ENCODE measurements at places on chromosomes 1 and 21.

DNA sequence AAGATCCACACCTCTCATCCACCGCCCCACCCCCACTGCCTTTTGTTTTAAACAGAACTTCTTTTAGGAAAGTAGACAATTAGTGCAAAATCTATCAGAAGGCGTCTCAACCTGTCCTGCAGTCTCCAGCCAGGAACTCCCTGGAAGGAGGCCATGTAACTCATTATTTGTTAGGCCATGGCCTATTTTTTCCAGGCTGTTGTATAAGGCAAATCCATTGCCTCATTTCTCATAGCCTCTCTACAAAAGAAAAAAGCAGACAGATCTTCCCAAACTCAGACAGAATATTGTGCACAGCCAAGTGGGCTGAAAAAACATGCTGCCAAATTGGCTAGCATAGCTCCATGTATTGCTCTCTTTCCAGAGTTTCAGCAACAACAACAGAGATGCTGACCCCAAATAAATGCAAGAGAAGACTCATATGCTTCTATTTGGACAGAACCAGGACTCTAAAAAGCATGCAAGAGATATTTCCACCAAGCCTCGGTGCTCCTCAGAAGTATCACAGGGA is 770.7 kb upstream of the CXADR start:
- no peak for DNase-seq

- peak; percentile 53 for DNase-seq
Measured at GRCh38 chr1:165369255-165369848, 12.8 kb upstream of the LMX1A start.

GRCh38 chr1:29282924-29283803 is 46.8 kb downstream of the PTPRU start:
- DNase-seq: no peak

DNA sequence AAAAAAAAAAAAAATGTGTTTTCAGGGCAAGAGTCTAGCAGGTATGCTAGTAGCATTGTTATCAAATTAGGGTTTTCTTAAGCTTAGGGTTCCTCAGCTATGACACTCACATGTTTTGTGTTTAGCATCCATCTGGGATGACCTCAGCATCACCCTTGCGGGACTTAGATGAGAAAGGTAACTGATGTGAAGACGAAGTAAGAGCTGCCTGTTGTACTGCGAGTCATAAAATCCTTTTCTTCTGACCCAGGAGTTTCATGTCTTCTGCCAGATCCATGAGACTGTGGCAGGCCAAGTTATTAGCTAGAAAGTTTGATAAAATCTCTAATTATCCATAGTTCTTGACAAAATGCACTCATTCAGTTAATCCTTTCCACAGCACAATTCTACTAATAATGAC is 1251.1 kb downstream of the AMY1C start:
- DNase-seq: no peak

DNA sequence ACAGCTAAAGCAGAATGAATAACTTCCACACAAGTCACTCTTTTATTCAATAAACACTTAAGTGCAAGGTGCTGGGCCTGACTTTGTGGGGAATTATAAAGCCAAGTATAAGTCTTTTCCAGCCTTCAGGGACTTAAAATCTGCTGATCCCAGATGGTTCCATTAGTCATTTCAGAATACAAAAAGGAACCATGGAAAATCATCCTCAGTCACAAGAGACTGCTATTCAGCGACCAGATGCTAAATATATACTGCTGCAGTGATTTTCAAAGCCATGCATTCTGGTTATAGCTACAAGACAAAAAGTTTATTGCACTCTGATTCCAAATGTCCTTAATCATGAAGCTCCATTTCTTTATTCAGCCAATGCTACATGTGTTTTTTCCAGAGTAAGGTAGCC is 25.7 kb downstream of the GLMN start:
- DNase-seq: no peak

DNA sequence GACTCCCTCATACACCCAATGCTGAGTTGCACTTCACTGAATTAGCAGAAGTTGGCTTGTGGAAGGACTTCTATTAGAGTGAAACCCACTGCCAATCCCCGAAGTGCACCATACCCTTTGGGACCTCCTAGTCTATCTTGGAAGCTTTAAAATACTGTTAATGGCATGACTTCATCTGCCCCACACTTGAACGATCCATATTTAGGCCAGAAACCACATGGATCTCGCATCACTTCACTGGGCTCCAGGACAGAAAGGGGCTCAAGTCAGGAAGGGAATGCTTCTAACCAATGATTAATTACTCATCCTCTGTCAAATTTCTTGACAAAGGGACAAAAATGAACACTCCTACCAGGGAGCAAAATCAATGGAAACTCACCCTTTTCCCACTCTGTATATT is 69.1 kb downstream of the BCAR3 start:
- no peak for DNase-seq

GRCh38 chr1:30028939-30029338 is 694.4 kb downstream of the MATN1 start:
- no peak for DNase-seq

- no peak for DNase-seq
Measured at GRCh38 chr1:221468546-221468945, 273.3 kb downstream of the DUSP10 start.

DNA sequence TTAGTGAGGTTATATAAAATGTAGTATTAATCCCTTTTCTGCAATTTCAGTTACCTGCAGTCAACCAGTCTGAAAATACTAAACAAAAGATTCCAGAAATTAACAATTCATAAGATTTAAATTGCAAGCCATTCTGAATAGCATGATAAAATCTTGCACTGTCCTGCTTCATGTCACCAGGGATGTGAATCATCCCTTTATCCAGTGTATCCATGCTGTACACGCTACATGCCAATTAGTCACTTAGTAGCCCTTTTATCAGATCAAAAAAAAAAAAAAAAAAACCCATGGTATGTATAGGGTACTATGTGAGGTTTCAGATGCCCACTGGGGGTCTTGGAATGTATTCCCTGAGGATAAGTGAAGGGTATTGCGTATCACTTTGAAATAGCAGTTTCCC is 191.3 kb upstream of the HP1BP3 start:
- no peak for DNase-seq

DNA sequence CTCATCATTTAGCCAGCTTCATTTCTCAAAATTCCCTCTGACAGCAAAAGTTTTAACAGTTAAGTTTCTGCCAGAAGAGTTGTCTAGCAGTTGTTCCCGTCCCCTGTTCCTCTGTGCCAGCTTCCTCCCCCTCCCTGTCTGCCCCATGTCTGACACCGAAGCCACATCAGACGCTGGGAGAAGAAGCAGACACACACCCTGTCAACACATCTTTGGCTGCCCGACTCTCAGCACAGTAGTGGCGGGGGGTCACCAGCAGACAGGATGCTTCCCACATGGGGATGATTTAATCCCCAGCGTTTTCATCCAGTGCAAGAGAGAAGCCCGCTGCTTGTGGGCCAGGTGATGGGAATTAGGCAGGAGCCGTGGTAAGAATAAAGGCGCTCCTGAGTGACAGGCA is 379.4 kb upstream of the RUNX1 start:
- no peak for DNase-seq

- no peak for DNase-seq
Measured at GRCh38 chr1:63787875-63788274, 14.1 kb downstream of the ROR1 start.

DNA sequence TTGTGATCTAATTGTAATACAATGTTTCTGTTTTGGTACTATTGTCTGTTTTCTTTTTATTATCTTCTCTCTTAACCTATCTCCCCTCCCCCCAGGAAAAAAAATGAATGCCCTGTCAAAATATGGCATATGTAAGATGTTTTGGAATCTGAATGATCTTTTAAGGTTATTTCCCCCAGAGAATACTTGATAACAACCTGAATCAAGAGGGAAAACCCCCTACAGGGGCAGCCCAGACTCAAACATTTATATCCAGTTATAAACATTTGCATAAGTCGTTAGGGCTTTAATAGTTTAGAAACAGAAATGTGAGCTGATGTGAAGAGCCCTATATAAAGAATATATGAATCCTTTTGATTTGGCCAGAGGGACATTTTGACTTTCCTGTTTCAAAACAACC is 169.5 kb downstream of the VAV3 start:
- no peak for DNase-seq

GRCh38 chr21:29219165-29219770 is 79.5 kb upstream of the BACH1 start:
- no peak for DNase-seq

Measured in hematopoietic multipotent progenitor cell treated with erythropoietin and hydrocortisone succinate and interleukin-3 and kit ligand, for 15 days (in vitro differentiated cells).